Stimulated activated CD4-positive, alpha-beta T cell treated with anti-CD3 and anti-CD28 coated beads, TNF-alpha, amount 100 ng/mL, for 24 hours (primary cell): ENCODE measurements at places on chromosomes 11 and 22.
A peak's percentile ranks its signal among the peaks of the same experiment; 100 is the strongest.

GRCh38 chr11:126477535-126478305 is 122.2 kb downstream of the ST3GAL4 start:
- no peak for DNase-seq

GRCh38 chr11:3022300-3022967 is 30.3 kb upstream of the NAP1L4 start:
- DNase-seq: no peak

DNA sequence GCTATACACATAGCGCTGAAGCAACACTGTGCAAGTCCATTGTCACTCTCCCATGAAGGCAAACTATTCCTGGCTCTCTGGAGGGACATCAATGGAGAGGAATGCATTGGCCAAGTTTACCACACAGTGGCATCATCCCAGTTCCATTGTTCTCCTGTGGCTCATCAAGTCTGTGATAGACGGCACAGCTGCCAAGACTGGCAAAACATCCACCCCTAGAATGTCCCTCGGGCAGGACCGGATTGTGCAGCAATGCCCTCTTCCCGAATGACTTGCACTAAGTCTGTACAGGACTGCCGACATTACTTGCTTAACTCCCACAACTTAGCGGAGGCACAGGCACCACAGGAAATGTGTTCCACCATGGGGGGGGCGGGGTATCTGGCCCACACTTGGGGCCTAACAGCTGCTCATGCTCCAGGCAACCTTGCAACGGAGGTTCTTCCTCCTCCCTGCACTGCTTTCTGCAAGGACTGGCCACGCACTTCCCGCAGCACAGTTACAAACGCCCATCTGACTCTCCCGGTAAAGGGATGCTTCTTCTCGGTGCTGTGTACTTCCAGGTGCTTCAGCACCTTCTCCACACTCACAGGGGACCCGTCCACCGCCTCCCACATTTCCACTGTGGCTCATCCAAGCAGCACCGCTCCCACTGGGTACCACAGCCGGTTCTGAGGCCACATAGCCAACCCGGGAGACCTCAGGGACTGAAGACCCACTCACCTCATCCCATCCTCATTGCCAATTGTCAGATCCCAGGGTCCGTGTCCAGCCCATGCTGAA is 1309.6 kb upstream of the RAG2 start:
- no peak for DNase-seq

DNA sequence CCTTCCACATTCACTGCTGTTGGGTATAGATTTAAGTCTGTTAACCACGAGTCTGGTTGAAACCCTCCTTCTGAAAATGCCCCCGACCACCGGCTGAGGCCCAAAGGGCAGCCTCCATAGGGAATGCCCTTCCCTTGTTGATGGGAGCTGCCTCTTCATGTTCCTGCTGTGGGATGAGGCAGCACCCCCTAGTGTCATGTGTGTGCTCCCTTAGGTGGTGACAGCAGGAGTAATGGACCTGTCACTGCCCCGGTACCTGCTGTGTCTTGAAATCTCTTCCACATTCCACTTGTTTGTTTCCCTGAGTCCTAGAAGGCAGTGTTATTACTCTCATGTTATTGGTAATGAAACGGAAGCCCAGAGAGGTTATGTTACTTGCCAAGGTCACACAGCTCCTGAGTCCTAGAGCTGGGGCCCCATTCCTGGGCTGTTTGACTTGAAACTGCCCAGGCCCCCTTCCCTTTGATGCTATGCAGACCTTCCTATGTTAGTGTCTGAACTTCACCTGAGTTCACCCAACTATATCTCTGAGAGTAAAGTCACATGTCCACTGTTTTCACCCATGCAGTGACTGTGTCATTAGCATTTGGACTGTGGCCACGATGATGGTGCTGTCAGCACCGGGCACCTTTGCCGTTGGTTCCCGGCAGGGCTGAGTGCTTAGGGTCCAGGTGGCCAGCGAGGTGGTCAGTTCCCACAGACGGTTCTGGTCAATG is 234.3 kb downstream of the TBC1D22A start:
- DNase-seq: no peak

DNA sequence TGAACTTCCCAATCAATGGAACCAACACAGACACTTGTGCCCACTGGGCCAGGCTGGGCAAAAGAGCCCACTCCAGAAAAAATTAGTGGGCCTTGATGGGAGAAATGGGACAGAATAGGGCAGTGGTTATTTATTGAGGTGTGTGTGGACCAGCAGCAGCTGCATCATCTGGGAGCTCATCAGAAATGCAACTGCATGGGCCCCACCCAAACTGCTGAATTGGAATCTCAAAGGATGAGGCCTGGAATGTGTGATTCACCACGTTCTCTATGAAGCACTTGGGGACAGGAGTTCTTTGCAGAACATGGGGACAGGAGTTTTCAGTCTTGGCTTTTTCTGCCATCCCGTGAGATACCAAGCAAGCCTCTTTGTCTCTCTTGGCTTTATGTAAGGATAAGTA is 255.6 kb upstream of the PLET1 start:
- DNase-seq: no peak

GRCh38 chr22:42163515-42163914 is 32.9 kb upstream of the CYP2D6 start:
- DNase-seq: no peak

- no peak for DNase-seq
Observed at GRCh38 chr11:62103986-62104385, 19.8 kb upstream of the INCENP start.

GRCh38 chr11:61616434-61616833 is 35.6 kb upstream of the SYT7 start:
- DNase-seq: no peak

- DNase-seq: no peak
Observed at GRCh38 chr11:37947821-37948220, 1349.8 kb upstream of the RAG2 start.

DNA sequence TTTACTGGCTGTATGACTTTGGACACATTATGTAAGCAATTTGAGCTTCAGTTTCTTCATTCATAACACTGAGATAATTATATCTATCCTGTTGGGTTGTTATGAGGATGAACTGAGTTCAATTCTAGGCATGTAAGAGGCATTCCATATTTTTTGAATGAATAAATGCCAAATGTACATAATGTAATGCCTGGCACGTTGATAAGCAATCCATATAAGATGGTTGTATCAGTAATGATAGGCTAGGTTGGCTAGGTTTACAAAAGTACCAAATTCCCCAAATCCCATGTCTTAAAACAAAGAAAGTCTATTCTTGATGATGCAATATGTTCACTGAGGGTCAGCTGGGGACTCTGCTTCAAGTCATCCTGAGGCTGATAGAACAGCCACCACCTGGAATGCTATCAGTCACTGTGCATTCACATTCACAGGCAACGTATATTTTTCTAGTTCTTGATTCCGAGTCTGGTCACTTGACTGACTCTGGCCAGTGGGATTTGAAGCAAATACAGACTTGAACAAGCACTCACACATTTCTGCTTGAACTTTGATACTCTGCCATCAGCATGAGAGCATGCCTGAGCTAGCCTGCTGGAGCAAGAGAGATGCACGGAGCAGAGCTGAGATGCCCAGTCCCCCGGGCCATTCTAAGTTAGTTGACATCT is 104.0 kb upstream of the TIMP3 start:
- no peak for DNase-seq

DNA sequence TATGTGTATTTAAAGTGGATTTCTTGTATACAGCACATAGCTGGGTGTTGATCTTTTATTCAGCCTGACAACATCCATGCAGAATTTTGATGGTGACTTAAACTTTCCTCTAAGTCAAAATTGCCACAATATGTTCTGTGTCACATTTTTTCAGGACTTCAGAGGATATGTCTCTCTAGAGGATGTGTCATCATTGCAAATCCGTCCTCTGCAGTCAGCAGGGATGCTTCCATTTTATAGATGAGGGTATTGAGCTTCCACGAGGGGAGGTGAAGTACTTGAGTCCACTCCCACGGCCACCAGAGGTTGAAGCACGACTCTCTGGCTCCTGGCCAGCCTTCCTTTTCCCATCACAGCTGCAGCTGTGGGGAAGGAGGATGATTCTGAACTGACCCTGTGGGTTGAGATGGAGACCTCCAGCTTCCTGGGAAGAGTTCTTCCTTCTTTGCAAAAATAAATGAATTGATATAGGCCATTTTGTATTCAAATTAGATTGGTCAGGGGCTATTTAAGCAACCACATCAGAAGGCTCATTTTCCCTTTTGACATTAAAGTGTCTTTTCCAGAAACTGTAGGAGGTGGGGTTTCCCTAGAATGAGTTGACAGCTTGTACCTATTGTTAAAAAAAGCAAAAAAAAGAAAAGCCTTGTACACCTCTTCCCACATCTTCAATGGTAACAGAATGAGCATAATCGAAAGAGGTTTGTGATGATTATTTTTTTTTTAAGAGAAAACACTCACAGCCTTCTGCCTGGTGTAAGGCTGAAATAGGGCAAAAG is 55.2 kb upstream of the MYEOV start:
- no peak for DNase-seq

DNA sequence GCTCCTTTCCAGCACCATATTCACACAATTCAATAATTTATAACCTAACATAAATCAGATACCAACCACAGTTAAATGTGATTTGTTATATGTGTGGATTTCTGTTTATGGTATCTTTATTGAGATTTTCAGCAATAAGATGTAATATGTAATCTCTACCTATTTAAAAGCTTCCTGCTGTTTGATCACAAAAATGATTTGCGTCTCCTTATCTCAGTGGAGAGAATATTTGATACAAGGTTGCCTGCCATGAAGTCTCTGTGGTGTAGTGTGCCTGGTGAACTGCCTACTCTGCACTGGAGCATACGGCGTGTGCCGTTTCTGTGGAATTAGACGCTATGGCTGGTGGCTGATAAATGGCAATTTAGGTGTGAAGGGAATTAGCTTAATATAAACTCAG is 741.1 kb downstream of the NELL1 start:
- DNase-seq: no peak

DNA sequence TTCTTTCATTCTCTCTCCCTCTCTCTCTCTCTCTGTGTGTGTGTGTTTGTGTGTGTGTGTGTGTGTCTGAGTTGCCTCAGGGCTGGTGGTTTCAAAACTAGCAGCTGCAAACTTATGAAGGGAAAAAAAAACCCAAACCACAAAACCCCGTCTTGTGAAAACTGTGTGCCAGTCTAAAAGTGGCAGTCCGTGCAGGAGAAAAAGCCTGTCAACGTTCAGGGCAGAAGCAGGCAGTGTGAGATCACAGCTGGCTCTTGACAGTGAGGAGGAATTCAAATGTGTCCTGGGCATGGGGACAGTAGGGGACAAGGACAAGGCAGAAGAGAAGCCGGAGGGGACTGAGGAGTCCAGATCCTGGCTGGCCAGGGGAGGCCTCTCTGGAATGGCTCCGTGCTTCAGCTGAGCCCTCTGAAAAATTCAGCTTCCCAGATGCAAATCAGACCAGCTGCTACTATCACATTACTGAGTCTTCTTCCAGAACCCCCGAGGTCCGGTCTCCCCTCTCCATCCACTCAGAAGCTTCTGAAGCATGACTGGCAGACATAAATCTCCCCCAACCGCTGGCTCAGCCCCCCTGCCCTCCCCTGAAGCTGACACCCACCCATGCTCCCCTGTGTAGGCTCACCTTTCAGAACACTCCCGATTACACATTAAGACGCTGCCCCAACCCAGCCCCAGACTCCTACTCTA is 31.9 kb downstream of the FLI1 start:
- no peak for DNase-seq

GRCh38 chr22:30414525-30415047 is 11.0 kb upstream of the MTFP1 start:
- DNase-seq: no peak

- no peak for DNase-seq
Observed at GRCh38 chr11:36412781-36413383, 97.2 kb downstream of the TRAF6 start.

- DNase-seq: peak; percentile 22
Observed at GRCh38 chr11:83070731-83071566, 748 bp downstream of the RAB30 start.

GRCh38 chr22:37843741-37844089 is 419 bp downstream of the ANKRD54 start:
- DNase-seq: peak; percentile 28

DNA sequence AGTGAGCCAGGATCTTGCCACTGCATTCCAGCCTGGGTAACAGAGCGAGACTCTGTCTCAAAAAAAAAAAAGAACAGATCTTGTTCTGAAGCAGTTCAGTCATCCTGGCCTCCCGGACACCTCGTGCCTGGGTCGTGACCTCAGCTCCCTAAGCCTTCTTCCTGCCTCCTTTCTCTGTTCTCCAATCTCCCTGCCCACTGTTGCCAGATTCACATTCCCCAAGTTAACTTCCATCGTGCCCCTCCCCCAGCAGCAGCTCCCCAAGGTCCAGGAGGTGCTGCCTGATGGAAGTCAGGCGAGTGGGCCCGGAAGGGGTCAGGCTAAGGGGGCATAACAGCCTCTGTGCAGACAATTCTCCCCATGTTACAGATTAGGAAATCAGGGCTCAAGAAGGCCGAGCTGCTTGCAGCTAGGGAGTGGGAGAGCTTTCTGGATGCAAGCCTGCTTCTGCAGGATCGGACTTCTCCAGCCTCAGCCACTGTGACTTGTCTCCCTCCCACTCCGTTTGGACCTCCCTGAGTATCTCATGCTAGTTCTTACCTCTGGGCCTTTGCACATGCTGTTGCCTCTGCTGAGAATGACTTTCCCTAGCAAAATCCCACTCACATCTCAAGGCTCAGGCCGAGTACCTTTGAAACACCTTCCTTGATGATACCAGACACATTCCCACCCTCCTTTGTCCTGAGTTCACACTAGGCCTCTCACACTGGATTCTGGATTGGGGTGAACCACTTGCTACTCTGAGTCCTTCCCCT is 14.3 kb upstream of the TMEM184B start:
- no peak for DNase-seq

- DNase-seq: no peak
Observed at GRCh38 chr11:66749091-66749490, 20.1 kb upstream of the SPTBN2 start.

GRCh38 chr11:96783311-96783710 is 393.5 kb downstream of the JRKL start:
- no peak for DNase-seq

DNA sequence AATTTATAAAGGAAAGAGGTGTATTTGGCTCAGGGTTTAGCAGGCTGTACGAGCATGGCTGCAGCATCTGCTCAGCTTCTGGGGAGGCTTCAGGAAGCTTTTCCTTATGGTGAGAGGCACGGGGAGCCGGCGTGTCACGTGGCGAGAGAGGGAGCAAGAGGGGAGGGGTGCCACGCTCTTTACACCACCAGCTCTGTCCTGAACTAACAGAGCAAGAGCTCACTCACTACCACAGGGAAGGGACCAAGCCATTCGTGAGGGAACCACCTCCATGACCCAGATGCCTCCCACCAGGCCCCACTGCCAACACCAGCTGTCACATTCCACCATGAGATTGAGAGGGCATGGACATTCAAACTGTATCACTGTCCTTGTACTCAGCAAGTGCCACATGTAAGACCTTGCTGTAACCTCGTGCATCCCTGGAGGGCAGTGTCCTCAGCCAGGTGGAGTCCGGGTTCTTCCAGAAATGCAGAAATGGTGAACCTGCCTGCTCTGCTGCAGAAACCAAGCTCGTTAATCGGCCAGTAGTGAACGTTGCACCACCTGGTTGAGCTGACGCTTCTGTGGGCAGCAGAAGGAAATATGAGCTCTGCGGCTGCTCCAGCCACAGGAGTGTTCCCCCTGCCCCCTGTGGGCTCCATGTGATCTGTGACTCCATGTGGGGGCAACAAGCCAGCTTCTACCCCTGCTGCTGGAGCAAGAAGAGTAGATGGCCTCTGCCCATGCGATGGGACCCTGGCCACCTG is 368.6 kb downstream of the TBC1D22A start:
- no peak for DNase-seq
